NCI-H1092 treated with DMSO at 0.1 percent for 48 hours (cell line): ENCODE measurements at places on chromosomes 6 and 20.

DNA sequence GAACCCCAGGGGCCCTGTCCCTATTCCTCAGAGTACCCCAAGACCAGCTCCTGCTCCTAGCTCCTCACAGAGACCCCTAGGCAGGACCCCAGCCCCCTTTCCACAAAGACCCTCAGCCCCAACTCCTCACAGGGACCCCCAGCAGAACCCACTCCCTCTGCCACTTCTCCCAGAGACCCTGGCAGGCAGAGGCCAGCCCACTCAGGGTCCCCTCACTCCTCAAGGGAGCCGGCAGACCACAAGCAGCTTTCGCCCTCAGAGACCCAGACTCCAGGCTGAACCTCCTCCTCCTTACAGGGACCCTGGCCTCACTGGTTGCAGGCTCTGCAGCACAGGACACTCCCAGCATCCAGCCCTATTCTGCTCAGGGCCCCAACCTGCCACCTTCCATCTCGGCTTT, 575 bp downstream of the SLC44A4 start:
- no peak for DNase-seq

DNA sequence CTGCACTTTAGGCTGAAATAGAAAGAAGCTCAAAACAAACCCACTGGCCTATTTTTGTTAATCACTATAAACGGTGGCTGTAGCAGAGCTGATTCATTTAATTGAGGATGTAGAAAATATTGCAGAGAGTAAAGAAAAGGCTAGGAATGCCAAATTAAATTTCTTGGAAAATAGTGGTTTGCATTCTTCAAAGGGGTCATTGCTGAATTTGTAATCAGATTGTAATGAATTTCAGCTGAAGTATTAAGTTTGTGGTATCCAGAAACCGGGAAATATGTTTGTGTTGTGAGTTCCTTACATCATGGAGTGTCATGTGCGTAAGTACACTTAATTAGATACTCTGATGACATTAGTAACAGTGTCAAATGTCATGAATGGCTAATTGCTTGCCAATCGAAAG, 203.0 kb downstream of the SAMD5 start:
- no peak for DNase-seq

- DNase-seq: peak; percentile 88
These were observed 599 bp downstream of the EPM2A start for GRCh38 chr6:145734486-145735355.

DNA sequence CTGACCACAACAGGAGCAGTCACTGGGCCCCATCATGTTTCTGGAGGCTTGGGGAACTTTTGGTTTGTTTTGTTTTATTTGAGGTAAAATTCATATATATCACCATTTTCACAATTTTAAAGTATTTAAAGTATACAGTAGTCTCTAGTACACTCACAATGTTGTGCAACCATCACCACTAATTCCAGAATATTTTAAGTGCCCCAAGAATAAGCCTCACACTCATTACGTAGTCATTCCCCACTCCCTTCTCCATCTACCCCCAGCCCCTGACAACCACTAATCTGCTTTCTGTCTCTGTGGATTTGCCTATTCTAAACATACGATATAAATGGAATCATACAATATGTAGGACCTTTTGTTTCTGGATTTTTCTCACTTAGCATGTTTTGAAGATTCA, 29.0 kb downstream of the RTN4IP1 start:
- no peak for DNase-seq

DNA sequence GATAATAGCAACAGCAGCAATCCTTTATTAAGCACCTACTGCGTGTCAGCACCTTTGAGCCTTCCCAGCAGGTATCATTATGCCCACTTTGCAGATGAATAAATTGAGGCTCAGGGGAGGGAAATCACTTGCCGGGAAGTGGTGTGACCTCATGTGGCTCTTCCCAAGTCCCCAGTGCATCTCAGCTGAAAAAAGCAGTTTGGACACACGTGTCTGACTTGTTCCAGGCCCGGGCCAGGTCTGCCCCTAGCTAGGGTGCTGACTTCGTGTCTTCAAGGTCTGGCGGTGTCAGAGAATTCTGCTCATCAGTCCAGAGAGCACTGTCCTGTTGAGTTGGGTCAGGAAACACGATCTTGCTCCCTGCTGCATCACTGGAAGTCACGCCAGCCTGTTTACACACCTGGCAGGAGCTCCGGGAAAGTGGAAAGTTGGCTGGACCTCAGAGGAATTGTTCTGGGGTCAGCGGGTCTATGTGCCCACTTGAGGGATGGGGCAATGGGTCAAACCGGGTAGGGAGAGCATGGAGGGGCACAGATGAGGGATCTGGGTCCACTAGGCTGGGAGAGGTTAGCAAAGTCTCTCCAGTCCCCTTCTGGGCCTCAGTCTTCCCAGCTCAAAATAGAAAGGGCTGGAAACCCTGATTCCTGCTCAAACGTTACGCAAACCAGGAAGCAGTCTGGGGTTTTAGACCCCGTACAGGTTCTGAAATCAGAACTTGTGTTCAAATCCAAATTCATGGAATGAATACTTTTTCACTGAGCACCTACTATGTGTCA, 10.5 kb downstream of the SLC13A3 start:
- peak; percentile 39 for DNase-seq

DNA sequence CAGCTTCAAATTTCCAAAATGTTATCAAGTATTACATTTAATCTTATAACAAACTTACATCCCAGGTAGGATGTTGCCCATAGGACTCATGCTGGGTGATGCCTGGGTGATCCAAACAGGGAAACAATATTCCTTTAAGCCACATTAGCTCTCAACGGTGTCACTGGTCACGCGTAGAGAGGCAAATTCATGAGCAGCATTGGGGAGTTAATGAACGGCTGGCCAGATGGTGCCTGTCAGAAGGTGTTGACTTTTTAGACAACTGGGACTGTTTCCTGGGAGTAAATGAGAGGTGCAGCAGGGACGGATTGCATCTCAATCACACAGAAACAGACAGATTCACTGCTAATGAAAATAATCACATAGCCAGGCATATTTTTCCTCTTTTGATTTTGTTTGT, 83.3 kb upstream of the ID4 start:
- DNase-seq: peak; percentile 82

GRCh38 chr6:149097794-149098193, 219.7 kb upstream of the TAB2 start:
- no peak for DNase-seq

- DNase-seq: peak; percentile 1
These were observed 27.5 kb downstream of the SERPINB9 start for GRCh38 chr6:2875359-2876191.

DNA sequence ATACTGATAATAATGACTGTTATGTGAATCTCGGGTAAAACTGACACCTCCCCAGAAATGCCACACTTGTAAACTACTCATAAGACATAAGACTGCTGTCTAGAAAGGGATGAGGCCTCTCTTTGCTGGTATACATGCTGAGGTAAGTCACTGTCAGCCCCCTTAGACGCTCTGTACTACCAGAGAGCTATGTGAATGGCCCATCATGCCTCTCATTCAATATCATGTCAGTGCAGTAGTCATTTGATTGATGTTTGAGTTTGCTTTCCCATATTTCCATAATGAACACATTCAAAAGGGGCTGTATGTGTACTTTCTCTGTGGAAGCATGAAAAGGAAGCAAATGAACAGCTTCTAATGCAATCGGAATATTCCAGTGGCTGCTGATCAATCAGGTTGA, 119.4 kb upstream of the AGPAT4 start:
- DNase-seq: no peak

GRCh38 chr6:36132246-36132895, 2.1 kb downstream of the MAPK13 start:
- no peak for DNase-seq

GRCh38 chr20:62822788-62823651, 6.2 kb downstream of the COL9A3 start:
- peak; percentile 53 for DNase-seq

DNA sequence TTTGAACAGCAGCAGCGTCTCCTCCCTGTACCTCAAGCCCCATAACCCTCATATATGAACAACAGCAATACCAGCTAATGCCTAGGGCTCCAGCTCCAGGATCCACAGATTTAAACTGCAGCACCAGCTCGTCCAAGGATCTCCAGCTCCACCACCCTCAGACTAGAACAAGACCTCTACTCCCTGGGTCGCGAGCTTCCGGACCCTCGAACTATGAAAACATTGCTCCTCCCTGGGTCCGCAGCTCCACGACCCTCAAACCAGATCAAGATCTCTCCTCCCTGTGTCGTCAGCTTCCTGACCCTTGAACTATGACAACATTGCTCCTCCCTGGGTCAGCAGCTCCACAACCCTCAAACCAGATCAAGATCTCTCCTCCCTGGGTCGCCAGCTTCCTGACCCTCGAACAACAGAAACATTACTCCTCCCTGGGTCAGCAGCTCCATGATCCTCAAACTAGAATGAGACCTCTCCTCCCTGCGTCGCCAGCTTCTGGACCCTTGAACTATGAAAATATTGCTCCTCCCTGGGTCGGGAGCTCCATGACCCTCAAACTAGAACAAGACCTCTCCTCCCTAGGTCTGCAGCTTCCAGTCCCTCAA, 339.0 kb upstream of the SULF2 start:
- no peak for DNase-seq

DNA sequence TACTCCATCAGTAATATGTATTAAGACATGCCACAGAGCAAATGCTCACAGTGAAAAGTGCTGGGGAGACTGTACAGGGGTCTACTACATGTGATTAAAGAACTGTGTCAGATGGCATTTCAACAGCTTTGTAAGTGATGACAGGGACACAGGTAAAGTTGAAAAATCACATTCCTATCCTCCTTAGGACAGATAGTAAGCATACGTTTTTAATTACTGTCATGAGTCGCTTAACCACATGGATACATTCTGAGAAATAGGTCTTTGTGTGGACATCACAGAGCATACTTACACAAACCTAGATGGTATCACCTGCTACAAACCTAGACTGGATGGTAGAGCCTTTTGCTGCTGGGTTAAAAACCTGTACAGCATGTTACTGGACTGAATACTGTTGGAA, 645.8 kb upstream of the AGPAT4 start:
- no peak for DNase-seq

- no peak for DNase-seq
These were observed 8.3 kb upstream of the PRDM1 start for GRCh38 chr6:106077881-106078280.

GRCh38 chr6:26158076-26158580, 70.9 kb downstream of the HFE start:
- DNase-seq: no peak

DNA sequence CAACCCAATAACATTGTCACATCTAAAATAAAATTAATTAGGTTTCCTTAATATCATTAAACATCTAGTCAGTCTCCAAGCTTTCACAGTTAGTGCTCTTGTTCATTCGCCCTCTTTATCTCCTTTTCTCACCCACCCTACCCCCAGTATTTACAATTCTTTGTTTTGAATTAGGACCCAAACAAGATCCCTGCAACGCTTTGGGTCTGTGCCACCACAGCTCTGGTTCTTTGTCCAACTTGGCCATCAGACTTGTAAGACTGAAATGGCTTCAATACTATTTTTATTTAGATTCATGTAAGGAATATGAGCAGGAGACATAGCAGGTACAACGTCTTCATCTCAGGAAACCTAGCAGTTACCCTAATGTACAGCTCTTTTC, 276.5 kb downstream of the CDKAL1 start:
- no peak for DNase-seq

DNA sequence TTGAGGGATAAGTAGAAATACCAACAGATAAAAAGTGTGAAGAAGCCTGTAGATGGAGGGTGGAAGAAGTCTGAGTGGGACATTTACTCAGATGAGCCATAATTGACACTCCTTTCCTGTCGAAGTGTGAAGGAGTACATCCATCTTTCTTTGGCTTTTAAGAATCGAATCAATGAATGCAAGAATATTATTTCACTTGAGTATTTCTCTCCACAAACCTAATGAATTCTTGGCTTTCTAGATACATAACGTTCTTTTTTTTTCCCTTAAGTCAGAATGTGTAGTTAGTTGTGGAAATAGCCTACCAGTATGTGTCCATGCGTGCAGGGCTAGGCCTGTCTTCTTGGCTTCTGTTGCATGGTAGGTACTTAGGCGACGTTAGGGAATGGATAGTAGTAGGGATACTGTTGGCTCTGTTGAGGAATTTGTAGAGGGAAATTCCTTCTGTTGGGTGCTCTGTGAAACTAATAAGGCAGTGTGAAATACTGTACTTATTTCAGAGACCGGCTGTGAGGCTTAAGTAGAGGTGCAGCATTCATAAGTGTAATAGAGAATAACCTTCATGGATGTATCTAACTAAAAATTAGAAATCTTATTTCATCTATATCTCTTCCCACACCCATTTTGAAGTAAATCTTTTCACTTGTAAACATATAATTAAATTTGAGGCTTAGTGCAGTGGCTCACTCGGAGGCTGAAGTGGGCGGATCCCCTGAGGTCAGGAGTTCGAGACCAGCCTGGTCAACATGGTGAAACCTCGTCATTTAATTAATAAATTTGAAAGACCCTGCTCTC, 1.5 kb downstream of the RPS18 start:
- no peak for DNase-seq

DNA sequence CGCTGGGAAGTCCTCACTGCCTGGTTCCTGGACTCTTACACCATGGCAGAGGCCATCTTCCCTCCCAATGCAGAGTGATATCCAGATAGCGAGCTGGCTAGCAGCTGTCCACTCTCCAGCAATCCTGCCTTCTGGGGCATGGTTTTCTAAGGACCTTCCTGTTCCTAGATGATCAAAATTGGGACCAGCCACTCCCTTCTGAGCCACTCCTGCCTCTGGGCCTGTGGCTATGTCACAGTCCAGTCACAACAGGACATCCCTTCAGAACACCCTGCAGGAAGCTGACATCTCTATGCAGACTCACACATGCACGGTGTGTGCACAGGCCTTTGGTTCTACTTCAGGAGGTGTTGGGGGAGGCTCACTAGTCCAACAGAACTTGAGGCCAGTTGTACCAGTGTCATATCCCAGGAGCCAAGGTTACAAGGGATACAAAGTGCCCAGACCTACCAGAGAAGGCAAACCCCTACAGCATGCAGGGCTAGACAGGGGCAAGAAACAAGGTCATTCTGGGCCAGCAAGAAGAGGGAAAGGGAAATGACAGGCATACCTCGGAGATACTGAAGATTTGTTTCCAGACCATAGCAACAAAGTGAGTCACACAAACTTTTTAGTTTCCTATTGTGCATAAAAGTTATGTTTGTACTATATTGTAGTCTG, 2.7 kb upstream of the MCCD1 start:
- DNase-seq: no peak

GRCh38 chr6:62285612-62286469, at the start of gene KHDRBS2:
Gene KHDRBS2, minus strand, starts transcription at chr6:62286225.
- DNase-seq: peak; percentile 7

DNA sequence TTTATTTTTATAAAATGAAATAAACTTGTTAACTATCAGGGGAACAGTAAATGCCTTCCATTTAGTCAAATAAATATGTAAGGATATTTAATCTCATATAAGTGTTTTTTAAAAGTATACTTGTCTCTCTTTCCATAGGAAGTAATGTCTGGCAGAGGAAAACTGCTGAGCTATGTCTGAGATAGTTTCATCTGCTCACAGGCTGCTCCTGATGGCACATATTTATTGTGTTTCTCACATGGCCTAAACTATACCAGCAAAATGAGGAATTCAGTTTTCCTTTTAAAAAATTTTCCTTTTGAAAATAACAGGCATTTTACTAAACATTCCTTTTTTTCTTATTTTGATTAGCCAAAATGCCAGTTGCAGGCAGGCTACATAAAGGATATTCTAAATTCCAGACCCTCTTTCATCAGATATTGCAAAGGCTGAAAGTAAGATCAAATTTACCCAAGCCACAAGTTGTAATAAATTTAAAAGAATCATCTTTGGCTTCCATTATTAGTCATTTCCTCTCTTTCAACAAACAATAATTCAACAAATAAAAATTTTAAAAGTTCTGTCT, 60.1 kb upstream of the RNF146 start:
- DNase-seq: no peak
